A549 treated with RU486 at 1 μM for 4 hours (cell line): ENCODE measurements at places on chromosomes 3 and 15. TPM values are rescaled to one million over a fixed set of nuclear protein-coding genes. Genes with fewer than 3 reads are reported as not detected.

The MRAS gene
- 7.1 to 12.2 TPM (median 8.5 TPM) in 5 replicates for total RNA-seq

The SLC22A13 gene
- total RNA-seq: 0.06 TPM in 1 of 5 replicates, not detected in the others

The CADM2 gene
- total RNA-seq: 0.18 to 0.24 TPM (median 0.21 TPM) in 3 of 5 replicates, not detected in the others

The ARL6 gene
- 2.8 to 6.3 TPM (median 5.5 TPM) in 5 replicates for total RNA-seq

The ASB14 gene
- not detected in 5 replicates for total RNA-seq

The FGD5 gene
- total RNA-seq: 0.05 to 0.16 TPM in 2 of 5 replicates, not detected in the others

The ISLR2 gene
- total RNA-seq: 0.15 to 0.29 TPM (median 0.20 TPM) in 4 of 5 replicates, not detected in the other

The GOLGA6L7 gene
- total RNA-seq: not detected in 5 replicates

The ZIC4 gene
- not detected in 5 replicates for total RNA-seq

The C3orf49 gene
- total RNA-seq: not detected in 5 replicates

The HES1 gene
- total RNA-seq: 10.4 to 16.2 TPM (median 14.4 TPM) in 5 replicates

The P2RY13 gene
- total RNA-seq: not detected in 5 replicates

The USP50 gene
- total RNA-seq: not detected in 5 replicates

The ITGA11 gene
- 2.2 to 8.2 TPM (median 5.4 TPM) in 5 replicates for total RNA-seq

The AMIGO3 gene
- 0.35 to 0.85 TPM (median 0.59 TPM) in 5 replicates for total RNA-seq

The LRRC15 gene
- 0.15 to 0.22 TPM (median 0.22 TPM) in 5 replicates for total RNA-seq

The CHRNA5 gene
- 20.4 to 39.2 TPM (median 36.2 TPM) in 5 replicates for total RNA-seq

The PARP9 gene
- total RNA-seq: 5.0 to 5.9 TPM (median 5.4 TPM) in 5 replicates

The VEPH1 gene
- total RNA-seq: 0.07 to 0.15 TPM in 2 of 5 replicates, not detected in the others

The ISG20 gene
- 33.2 to 45.0 TPM (median 38.8 TPM) in 5 replicates for total RNA-seq

The IQCH gene
- 1.4 to 3.5 TPM (median 1.5 TPM) in 5 replicates for total RNA-seq

The MYEF2 gene
- total RNA-seq: 13.4 to 20.9 TPM (median 17.7 TPM) in 5 replicates

The ALDH1L1 gene
- 0.11 to 0.30 TPM (median 0.16 TPM) in 5 replicates for total RNA-seq

The STARD5 gene
- total RNA-seq: 1.1 to 2.3 TPM (median 2.0 TPM) in 5 replicates

The SENP5 gene
- total RNA-seq: 4.7 to 6.7 TPM (median 6.4 TPM) in 5 replicates

The SLC6A1 gene
- total RNA-seq: not detected in 5 replicates

The FBN1 gene
- 6.3 to 8.5 TPM (median 7.0 TPM) in 5 replicates for total RNA-seq

The RASGRF1 gene
- total RNA-seq: 0.23 to 0.66 TPM (median 0.35 TPM) in 5 replicates

The CHRNA7 gene
- total RNA-seq: 3.0 to 4.6 TPM (median 4.1 TPM) in 5 replicates

The GOLGA6L4 gene
- total RNA-seq: 0.25 to 1.1 TPM (median 0.81 TPM) in 5 replicates

The SUMF1 gene
- 17.4 to 21.3 TPM (median 19.4 TPM) in 5 replicates for total RNA-seq

The GOLGA8R gene
- 0.14 to 0.37 TPM (median 0.16 TPM) in 4 of 5 replicates, not detected in the other for total RNA-seq

The IGDCC3 gene
- 0.10 to 0.20 TPM (median 0.14 TPM) in 5 replicates for total RNA-seq

The CCR8 gene
- not detected in 5 replicates for total RNA-seq

The PYGO1 gene
- total RNA-seq: 5.1 to 7.8 TPM (median 7.4 TPM) in 5 replicates

The LYZL4 gene
- total RNA-seq: not detected in 5 replicates

The CACNA2D3 gene
- 0.03 to 0.05 TPM in 2 of 5 replicates, not detected in the others for total RNA-seq

The FES gene
- total RNA-seq: 0.56 to 0.88 TPM (median 0.64 TPM) in 5 replicates

The ACTRT3 gene
- total RNA-seq: 2.5 to 3.2 TPM (median 2.8 TPM) in 5 replicates

The CFAP20DC gene
- 1.8 to 3.4 TPM (median 2.3 TPM) in 5 replicates for total RNA-seq

The FOXL2 gene
- total RNA-seq: 3.0 to 5.7 TPM (median 5.2 TPM) in 5 replicates

The CELSR3 gene
- 2.7 to 5.3 TPM (median 4.2 TPM) in 5 replicates for total RNA-seq

The EOMES gene
- 1.2 to 1.4 TPM (median 1.4 TPM) in 5 replicates for total RNA-seq

The CYP8B1 gene
- total RNA-seq: not detected in 5 replicates

The GATM gene
- 2.2 to 3.0 TPM (median 2.5 TPM) in 5 replicates for total RNA-seq

The SEMA3G gene
- 0.07 to 0.09 TPM (median 0.08 TPM) in 4 of 5 replicates, not detected in the other for total RNA-seq

The PRRT3 gene
- total RNA-seq: 0.82 to 1.8 TPM (median 1.7 TPM) in 5 replicates

The FBXW12 gene
- total RNA-seq: not detected in 5 replicates

The LRTM1 gene
- not detected in 5 replicates for total RNA-seq

The CLDN16 gene
- 0.07 to 0.41 TPM in 2 of 5 replicates, not detected in the others for total RNA-seq

The GCNT3 gene
- 150 to 195 TPM (median 158 TPM) in 5 replicates for total RNA-seq

The ZKSCAN7 gene
- total RNA-seq: not detected in 5 replicates

The GLDN gene
- total RNA-seq: 0.09 TPM in 1 of 5 replicates, not detected in the others

The MCF2L2 gene
- total RNA-seq: 0.08 to 0.26 TPM (median 0.17 TPM) in 4 of 5 replicates, not detected in the other

The TMEM45A gene
- total RNA-seq: 1.4 to 2.6 TPM (median 2.4 TPM) in 5 replicates

The LNP1 gene
- 0.66 to 1.2 TPM (median 0.80 TPM) in 5 replicates for total RNA-seq

The PLD1 gene
- total RNA-seq: 7.2 to 11.5 TPM (median 10.0 TPM) in 5 replicates

The OR4F15 gene
- not detected in 5 replicates for total RNA-seq

The PCOLCE2 gene
- 29.1 to 38.5 TPM (median 33.5 TPM) in 5 replicates for total RNA-seq
